Esophagus squamous epithelium (tissue), 5 donors: ENCODE measurements at places on chromosomes 12 and 14.

GRCh38 chr12:129530984-129531383 is 372.8 kb downstream of the TMEM132D start:
- DNase-seq, result no peak

DNA sequence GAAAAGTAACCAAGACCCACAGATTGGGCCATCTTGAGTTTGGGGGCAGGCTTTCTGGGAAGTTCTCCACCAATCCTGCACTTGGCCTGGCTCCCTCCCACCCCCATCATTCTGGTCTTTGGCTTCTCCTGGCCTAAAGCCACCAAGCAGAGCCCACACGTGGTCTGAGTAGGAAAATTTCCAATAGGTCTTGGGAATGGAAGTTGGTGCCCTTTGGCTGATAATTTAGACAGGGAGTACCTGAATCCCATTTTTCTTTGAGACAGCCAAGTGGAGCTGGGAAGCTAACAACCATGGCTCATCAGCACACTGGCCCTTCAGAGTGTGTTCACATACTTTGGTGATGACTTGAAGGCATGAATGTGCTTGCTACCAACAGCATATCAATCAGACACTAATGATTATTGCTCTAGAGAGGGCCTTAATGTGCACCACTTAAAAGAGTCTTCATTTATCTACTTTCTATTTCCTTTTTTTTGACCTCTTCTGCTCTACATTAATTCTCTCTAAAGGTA is 156.0 kb downstream of the EGLN3 start:
- DNase-seq, result no peak

- DNase-seq, result no peak
Measured at GRCh38 chr12:112185093-112185923, 59.9 kb downstream of the TRAFD1 start.

DNA sequence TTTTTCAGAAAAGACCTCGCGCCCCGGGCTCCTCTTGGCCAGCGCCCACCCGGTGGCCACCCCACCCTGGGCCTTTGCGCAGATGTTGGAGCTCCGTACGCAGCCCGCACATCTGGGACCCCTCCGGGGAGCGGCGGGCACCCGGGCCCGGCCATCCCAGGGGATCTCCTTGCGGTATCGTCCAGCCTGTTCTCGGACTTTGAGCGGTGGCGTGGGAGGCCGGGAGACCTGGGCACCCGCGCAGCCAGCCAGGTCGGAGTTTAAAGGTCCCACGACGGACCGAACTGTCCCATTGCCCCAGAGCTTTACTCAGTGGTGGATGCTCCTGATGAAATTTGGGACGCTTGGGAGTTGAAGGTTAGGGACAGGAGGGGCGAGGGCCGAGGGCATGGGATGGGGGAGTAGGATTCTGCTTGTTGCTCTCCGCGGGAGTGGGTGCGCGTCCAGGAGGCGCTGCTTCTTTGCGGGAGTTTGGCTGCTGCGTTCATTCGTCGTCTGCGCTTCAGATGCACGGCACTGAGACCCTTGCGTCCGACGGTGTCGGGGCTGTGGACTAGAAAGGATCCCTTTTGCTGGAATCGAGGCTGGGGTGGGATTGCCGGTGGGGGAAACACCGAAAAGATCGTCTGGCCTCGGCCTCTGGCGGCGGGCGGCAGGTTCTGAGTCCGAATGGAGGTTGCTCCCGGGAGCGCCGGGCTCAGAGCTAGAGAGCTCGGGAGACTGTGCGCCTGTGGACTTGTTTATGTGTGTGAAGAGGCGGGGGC is 1.4 kb downstream of the NTF3 start:
- DNase-seq, result no peak

DNA sequence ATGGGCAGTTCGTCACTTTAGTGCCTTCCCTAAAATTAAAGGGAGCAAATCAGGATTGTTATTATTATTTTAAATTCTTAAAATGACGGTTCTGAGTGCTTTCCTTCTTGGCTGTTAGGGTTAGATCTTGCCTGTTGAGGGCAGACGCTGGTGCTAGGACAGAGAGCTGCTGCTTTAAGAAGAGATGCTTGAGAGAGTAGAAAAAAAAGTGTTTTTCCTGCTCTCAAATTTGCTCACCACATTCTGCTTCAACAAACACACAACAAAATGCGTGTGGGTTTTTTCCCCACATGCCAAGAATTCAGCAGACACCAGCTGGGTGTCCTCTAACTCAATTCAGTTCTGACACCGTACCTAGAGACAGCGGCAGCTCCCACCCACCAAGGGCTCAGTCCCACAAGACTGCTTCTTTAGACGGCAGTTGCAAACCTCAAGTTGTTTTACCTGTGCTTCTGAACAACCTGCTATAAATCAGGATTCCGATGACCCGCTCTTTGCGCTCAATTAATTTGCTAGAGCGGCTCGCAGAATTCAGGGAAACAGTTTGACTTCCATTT is 75.8 kb upstream of the RIN3 start:
- DNase-seq, result no peak

- DNase-seq, result no peak
Measured at GRCh38 chr14:70714055-70714550, 72.4 kb downstream of the TTC9 start.

GRCh38 chr12:104721039-104721405 is 237.1 kb downstream of the SLC41A2 start:
- no peak for DNase-seq

- DNase-seq, result no peak
Measured at GRCh38 chr12:55673638-55674037, 34.1 kb downstream of the ITGA7 start.

DNA sequence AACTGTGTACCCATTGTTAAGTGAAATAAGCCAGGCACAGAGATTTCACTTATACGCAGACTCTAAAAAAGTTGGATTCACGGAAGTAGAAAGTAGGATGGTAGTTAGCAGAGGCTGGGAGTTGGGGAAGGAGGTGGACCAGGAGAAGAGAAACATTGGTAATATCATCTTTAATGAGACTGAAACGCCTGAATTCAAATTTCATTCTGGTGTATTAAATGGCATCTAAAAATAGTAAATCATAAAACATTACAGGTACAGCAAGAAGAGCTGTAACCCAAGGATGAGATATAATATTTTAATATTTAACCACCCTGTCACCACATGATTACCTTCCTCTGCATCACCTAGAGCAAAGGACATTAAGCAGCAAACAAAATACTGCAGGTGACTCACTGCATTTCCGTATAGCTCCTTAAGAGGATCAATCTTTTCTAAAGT is 99.4 kb downstream of the EPS8 start:
- no peak for DNase-seq

DNA sequence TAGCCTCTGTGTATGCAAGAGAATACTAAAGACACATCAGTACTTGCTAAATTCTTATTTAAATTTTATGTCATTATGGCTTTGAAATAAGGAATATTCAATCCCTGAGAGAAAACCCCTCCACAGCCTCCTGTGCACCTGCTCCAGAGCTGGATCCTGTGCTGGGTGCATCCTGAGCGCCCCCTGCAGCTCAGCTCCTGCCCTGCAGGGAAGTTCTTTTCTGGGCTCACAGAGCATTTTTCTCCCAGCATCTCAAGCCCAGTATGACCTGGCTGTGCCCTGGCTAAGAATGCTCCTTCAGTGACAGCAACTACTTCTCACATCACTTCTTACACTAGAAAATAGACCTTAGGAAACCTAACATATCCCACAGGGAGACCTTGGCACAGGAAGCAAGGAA is 1211.7 kb downstream of the TMEM121 start:
- no peak for DNase-seq

DNA sequence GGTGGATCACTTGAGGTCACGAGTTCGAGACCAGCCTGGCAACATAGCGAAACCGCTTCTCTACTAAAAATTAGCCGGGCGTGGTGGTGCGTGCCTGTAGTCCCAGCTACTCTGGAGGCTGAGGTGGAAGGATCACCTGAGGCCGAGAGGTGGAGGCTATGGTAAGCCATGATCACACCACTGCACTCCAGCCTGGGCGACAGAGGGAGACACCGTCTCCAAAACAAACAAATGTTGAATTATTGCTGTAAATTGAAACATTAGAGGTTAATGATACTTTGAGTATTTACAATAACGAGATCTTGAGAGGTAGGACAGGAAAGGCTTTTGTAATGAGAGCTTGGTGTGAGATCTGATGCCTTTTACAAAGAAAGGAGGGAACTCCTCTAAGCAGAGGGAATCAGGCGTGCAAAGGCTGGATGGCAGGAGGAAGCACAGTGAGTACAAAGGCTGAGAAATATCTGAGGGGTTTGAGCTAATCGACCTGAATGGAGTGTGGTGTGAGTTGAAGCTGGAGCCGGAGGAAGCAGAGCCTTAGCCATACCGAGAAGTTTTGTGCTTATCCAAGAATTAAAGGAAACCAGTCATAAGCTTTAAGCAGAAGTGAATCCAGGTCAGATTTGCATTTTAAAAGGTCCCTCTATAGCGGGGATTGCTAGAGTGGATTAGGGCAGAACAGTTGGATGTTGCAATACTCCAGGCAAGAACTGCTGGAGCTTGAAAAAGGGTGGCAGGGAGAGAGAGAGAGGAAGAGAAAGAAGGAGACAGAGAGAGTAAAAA is 1.1 kb downstream of the RHNO1 start:
- no peak for DNase-seq

GRCh38 chr12:67645126-67645525 is 3.4 kb upstream of the DYRK2 start:
- no peak for DNase-seq

DNA sequence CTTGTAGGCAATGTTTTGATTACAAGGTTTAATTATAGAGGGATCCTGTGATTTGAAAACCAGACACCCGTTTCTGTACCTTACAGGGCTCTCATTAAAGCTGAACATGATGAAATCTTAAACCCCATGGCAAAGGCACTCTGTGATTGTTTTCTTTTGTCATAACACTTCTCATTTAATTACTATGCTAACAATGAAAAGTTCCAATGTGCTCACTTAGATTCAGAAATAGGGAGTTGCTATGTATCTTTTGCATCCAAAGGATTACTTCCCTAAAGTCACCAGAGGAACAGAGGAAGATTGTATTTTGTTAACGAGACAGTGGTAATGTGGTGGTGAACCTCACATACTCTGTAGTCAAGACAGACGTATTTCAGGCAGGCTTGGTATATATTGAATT is 81.5 kb upstream of the MYF6 start:
- no peak for DNase-seq

DNA sequence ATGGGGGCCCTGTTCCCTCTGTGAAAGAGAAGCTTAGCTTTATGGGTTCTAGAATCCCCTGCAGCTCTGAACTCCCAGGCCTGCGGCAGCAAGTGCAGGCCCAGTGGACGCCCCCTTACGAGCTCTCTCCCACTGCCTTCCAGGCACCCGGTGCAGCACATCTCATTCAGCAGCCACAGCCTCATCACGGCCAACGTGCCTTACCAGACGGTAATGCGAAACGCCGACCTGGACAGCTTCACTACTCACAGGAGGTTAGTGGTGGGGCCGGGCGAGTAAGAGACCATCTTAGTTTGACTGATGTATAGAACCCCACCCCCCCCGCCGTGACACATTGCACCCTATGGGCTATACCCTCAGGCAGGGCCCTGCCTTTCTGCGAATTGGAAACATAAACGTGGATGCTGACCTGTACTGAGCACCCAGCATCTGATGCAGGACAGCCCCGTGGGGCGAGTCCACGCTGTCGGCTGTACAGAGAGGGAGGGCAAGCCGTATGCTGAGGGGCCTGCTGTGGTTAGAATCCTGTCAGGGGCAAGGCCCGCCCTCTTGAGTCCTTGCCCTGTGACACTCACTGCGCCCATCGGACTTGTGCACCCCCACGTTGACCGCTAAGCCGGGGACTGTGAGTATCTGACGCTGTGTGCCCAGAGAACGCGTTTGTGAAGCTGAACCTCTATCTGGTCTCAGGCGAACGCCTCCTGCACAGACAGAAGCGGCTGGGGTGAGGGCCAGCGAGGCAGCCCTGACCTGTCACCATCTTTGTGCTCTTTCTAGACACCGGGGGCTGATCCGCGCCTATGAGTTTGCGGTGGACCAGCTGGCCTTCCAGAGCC is 71.7 kb downstream of the TESC start:
- no peak for DNase-seq

- DNase-seq, result no peak
Measured at GRCh38 chr12:40752011-40752410, 59.8 kb downstream of the CNTN1 start.

DNA sequence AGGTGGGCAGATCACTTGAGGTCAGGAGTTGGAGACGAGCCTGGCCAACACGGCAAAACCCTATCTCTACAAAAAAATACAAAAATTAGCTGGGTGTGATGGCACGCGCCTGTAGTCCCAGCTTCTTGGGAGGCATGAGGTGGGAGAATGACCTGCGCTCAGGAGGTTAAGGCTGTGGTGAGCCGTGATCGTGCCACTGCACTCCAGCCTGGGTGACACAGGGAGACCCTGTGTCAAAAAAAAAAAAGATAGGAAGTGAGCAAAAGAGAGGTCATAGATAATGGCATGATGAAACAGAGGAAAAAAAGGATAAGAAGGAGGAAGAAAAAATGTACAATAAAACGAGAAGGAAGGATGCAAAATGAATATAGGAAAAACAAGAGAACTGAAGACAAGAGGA is 159.5 kb downstream of the ETV6 start:
- no peak for DNase-seq

GRCh38 chr12:95266254-95266653 is 48.6 kb downstream of the VEZT start:
- no peak for DNase-seq

DNA sequence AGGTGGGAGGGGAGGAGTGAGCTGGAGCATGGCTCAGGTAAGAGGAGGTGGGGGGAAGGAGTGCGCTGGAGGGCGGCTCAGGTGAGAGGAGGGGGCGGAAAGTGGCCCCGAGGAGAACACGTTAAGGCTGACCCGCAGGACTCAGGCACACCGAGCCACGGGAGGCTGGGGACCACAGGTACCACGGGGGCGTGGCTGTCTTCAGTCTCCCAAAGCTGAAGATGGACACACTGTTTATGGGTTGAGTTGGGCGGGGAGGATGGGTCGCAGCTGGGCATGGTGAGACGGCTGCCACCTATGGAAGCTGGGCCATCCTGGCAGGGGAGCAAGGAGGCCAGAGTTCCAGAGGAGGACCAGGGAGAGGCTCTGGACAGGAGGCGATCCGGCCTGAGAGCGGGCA is 23.5 kb downstream of the UBR7 start:
- no peak for DNase-seq

- no peak for DNase-seq
Measured at GRCh38 chr14:49993565-49993964, 100.7 kb downstream of the ARF6 start.

DNA sequence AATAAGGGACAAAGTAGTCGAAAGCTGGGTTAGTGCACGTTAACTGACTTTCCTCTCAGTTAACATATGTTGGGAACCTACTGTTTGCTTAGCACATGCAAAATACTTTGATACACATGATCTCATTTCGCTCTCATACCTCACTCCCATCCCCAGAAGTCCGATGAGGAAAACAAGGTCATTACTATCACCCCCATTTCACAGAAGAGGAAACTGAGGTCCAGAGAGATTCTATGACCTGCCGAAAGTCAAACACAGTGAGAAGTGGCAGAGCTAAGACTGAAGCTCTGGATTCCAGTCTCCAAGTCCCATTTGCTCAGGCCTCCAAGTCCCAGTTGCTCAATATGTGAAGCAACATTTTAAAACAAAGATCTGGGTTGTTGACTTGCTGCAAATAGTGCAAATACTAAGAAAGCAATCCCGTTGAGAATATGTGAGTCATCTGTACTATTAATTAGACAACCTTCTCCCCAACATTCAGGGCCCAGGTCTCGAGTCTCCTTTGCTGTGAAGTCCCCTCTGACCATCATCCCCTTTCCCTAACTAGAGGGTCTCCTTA is 170.6 kb upstream of the PWP1 start:
- no peak for DNase-seq
